Vagina (tissue), 2 donors: ENCODE measurements at places on chromosomes 3 and 15. TPM values are rescaled to one million over a fixed set of nuclear protein-coding genes. Genes with fewer than 3 reads are reported as not detected.

- peaks cover 17% of the 10 kb centered on the region for H3K4me1 ChIP-seq
- H3K27ac ChIP-seq, result no peak overlapping the region
- no peaks in the 10 kb centered on the region for H3K36me3 ChIP-seq
- DNase-seq, result no peak
Measured at GRCh38 chr3:192408007-192408646, 319.2 kb downstream of the FGF12 start.

GRCh38 chr15:42276762-42277161, 3.5 kb upstream of the TMEM87A start:
- H3K27ac ChIP-seq, result no peak overlapping the region
- H3K4me1 ChIP-seq, result peaks cover 30% of the 10 kb centered on the region
- peaks cover 24% of the 10 kb centered on the region for H3K36me3 ChIP-seq
- no peaks in the 10 kb centered on the region for H3K27me3 ChIP-seq
- DNase-seq, result no peak

The SKOR1 gene
- total RNA-seq, result 0.25 TPM

GRCh38 chr15:41543521-41543870, 561 bp downstream of the RPAP1 start:
- peak overlapping the region; percentile 69 for H3K27ac ChIP-seq
- H3K27me3 ChIP-seq, result no peaks in the 10 kb centered on the region

The CYP8B1 gene
- total RNA-seq, result not detected

The GPR160 gene
- total RNA-seq, result 1.2 TPM

DNA sequence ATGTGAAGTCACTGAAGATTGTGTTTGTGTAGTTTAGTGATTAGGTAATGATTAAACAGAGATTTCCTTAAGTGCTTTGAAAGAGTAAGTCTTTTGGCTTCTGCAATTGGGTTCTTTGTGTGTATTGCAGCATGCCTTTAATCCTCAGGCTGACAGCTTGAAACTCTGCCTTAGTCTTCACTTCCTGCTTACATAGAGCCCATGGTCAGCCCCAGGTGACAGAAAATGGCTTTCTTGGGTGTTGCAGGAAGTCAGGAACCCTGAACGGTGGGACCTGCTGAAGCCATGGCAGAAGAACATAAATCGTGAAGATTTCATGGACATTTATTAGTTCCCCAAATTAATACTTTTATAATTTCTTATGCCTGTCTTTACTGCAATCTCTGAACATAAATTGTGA, 61.3 kb downstream of the KBTBD8 start:
- no peak overlapping the region for H3K4me3 ChIP-seq
- no peaks in the 10 kb centered on the region for H3K36me3 ChIP-seq
- no peaks in the 10 kb centered on the region for H3K4me1 ChIP-seq
- no peak for DNase-seq

DNA sequence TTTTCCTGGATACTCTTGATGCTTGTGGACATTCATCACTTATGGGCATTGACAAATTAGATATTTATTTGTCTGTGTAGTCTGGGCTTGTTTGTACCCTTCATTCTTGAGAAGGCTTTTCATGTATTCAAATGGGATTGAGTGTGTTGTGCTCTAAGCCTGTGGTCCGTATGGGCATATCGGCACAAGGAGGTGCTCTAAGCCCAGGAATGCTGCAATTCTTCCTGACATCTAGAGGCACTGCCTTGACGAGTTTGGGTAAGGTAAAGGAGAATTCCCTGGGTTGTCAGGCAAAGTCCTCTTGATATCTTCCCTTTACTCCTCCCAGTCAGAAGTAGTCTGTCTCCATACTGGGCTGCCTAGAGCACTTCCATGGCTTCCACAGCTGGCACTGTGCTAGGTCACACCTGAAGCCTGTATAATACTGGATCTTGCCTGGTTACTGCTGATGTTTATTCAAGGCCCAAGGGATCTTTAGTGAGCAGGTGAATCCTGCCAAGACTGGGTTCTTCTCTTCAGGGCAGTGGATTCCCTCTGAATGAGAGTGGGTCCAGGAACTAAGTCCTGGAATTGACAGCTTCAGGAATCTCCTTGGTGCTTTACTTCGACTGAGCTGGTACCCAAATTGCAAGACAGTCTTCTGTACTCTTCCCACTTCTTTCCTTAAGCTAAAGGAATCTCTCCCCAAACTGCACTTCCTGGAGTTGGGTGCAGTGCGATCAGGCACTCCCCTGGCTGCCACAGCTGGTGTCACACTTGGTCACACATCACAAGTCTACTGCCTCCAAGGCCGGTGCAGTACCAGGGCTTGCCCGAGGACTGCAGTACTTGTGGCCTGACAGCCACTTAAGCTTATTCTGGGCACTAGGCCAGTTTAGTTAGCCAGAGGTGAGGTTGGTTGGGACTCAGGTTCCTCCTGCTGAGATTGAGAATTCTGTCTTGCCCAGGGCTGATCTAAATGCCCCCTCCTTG, 46.0 kb downstream of the GALK2 start:
- H3K4me3 ChIP-seq, result no peak overlapping the region
- no peak overlapping the region for H3K27ac ChIP-seq
- no peaks in the 10 kb centered on the region for H3K36me3 ChIP-seq
- no peaks in the 10 kb centered on the region for H3K4me1 ChIP-seq
- H3K27me3 ChIP-seq, result no peaks in the 10 kb centered on the region

DNA sequence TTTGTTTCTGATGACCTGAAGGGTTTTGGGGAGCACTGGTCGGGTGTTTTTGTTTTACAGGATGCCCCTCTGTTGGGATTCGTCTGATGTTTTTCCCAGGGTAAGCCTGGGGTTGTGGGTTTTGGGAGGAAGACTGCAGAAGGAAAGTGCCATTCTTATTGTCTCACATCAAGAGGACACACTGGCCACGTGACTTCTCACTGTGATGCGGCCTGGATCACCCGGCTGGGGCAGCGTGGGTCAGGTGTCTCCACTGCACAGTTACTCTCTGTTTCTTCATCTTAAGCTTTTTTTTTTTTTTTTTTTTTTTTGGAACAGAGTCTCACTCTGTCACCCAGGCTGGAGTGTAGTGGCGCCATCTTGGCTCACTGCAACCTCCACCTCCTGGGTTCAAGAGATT, 120.5 kb downstream of the TMEM266 start:
- no peak for DNase-seq
- H3K27ac ChIP-seq, result no peak overlapping the region
- H3K4me1 ChIP-seq, result peaks cover 26% of the 10 kb centered on the region

DNA sequence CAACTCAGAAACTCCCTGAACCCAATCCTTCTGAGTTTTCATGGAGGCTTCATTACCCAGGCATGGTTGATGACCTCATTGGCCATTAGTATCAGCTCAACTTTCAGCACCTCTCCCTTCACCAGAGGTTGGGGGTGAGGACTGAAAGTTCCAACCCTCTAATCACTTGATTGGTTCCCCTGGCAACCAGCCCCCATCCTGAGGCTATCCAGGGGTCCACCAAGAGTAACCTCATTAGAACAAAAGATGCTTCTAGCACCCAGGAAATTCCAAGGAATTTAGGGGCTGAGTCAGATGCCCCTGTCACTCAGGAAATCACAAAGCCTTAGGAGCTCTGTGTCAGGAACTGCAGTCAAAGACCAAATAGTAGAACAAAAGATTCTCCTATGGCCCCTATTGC, 43.8 kb downstream of the ADAMTSL3 start:
- no peak for DNase-seq
- H3K4me3 ChIP-seq, result no peak overlapping the region
- no peaks in the 10 kb centered on the region for H3K36me3 ChIP-seq
- H3K4me1 ChIP-seq, result peaks cover 5% of the 10 kb centered on the region

- no peaks in the 10 kb centered on the region for H3K36me3 ChIP-seq
- no peaks in the 10 kb centered on the region for H3K4me1 ChIP-seq
- no peak overlapping the region for H3K4me3 ChIP-seq
- no peak overlapping the region for H3K27ac ChIP-seq
- H3K27me3 ChIP-seq, result no peaks in the 10 kb centered on the region
- no peak for DNase-seq
Measured at GRCh38 chr3:4401441-4401840, 65.6 kb downstream of the SUMF1 start.

The TMEM266 gene
- total RNA-seq, result not detected

DNA sequence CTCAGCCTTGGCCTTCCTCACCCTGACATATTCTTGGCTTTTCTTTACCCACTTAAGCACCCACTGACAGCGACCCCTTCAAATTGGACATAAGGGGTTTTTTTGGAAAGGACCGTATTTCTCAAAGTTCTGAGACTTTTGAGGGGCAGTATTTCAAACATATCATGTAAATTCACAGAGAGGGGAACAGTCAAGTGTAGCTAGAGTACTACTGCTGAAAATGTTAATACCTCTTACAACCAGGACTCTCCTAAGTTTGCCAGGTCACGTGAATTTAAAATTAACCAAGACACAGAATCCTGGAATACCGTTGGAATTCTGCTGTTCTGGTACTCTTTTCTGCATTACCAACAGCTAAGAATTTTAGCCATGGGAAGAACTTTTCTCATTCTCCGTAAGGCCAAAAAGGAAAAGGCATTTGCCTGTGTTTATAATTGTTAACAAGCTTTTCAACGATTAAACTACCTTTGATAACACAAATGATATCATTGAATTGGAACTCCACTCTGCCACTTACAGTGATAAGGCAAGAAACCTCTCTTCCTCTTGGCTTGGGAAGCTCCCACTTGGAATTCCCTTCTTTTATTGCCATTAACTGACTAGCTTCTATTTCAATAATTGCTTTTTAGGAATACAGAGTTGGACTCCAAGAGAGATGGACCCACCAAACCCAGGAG, 597 bp upstream of the GBE1 start:
- DNase-seq, result no peak
- no peaks in the 10 kb centered on the region for H3K27me3 ChIP-seq
- H3K4me3 ChIP-seq, result peak overlapping the region; percentile 54
- peak overlapping the region; percentile 98 for H3K27ac ChIP-seq
- no peaks in the 10 kb centered on the region for H3K36me3 ChIP-seq

DNA sequence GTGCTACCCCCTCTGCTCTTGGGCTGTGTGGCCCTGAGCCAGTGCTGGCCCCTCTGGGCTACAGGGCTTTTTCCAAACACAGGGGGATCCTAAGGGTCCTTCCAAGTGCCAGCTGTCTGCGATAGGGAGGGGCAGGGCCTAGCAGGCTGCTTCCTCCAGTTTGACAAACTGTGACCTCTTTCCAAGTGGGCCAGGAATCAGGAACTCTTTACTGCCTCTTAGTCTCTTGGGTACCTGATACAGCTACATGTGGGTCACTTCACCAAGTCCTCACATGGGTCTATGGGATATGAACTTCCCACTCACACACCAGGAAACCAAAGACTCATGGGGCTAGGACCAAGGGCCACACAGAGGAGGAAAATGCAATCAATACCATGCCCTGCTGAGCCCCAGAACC, 25.4 kb downstream of the SEC61A1 start:
- no peak overlapping the region for H3K27ac ChIP-seq
- H3K4me1 ChIP-seq, result peaks cover 13% of the 10 kb centered on the region
- no peaks in the 10 kb centered on the region for H3K27me3 ChIP-seq
- H3K4me3 ChIP-seq, result no peak overlapping the region
- H3K36me3 ChIP-seq, result no peaks in the 10 kb centered on the region
- no peak for DNase-seq

The SPESP1 gene
- total RNA-seq, result 1.5 TPM

GRCh38 chr15:75450307-75451201, 936 bp downstream of the SIN3A start:
- H3K36me3 ChIP-seq, result no peaks in the 10 kb centered on the region
- DNase-seq, result peak; percentile 98
- H3K4me1 ChIP-seq, result peaks cover 32% of the 10 kb centered on the region
- H3K4me3 ChIP-seq, result peak overlapping the region; percentile 94

GRCh38 chr3:176522436-176522835, 674.8 kb downstream of the TBL1XR1 start:
- no peaks in the 10 kb centered on the region for H3K4me1 ChIP-seq
- no peaks in the 10 kb centered on the region for H3K27me3 ChIP-seq
- no peak for DNase-seq
- no peak overlapping the region for H3K27ac ChIP-seq
- H3K36me3 ChIP-seq, result no peaks in the 10 kb centered on the region

The FBXL22 gene
- total RNA-seq, result 10.1 TPM

The CAMP gene
- not detected for total RNA-seq

DNA sequence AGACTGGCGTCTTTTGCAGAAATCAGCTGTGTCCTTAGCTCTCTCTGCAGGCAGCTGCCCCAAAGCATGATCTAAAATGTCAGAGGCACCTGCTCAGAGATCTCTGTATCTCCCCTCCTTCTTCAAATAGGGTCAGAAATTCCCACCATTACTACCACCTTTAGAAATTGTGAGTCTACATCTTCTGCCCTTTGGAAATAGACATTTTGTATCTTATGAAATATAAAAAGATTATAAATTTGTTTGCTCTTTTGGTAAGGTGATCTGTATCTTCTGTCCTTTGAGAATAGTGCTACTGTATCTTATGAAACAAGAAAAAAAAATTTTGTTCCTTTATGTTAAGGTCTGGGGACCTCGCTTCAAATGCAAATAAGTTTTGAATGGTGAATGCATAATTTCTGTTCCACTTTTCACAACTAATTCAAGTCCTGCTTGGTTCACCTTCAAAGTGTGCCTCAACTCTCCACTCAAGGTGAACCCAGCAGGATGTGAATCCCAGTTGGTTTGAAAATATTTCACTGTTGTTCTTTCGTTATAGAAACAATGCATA, 28.3 kb upstream of the GPD1L start:
- no peak overlapping the region for H3K27ac ChIP-seq
- DNase-seq, result no peak
- H3K27me3 ChIP-seq, result no peaks in the 10 kb centered on the region
- H3K4me3 ChIP-seq, result no peak overlapping the region
